ENCODE measurements at places on chromosomes 12 and 14.

DNA sequence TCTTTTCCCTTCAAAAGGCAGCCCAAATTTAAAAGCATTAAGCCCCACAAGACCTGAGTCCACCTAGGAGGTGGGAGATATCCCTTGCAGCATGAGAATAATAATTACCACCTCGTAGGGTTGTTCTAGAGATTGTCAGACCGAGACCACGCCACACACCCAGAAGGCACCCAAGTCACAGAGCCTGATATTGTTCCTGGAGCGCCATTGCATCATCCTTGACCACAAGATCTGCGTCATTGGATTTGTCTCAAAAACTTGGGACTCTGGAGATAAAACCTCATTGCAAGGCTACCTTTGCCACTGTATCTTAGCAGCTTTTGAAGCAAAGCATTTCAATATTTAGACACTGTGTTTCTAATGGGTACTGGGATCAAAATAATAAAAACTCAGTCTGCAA lies 29.4 kb upstream of the PPP2R5C start:
- DNase-seq, result no peak

GRCh38 chr14:50103558-50103957 lies 12.8 kb downstream of the VCPKMT start:
- DNase-seq, result no peak

DNA sequence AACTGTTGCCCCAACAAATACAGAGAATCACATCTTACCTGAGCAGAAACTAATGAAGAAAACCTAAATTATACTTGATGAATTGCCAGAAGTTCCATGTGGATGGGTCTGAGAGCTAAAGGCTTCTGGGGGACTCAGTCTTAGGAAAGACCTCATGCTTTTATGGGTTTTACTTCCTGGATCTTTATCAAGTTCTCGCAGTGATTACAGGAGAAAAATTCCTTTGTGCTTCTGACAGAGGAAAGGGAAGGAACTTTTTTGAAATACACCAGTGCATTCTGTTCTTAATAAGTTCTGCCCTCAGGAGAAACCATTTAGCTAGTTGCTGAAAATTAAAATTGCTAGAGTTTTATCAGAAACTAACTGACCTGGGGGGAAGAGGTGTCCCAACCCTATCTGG lies 203.9 kb upstream of the KITLG start:
- DNase-seq, result no peak

DNA sequence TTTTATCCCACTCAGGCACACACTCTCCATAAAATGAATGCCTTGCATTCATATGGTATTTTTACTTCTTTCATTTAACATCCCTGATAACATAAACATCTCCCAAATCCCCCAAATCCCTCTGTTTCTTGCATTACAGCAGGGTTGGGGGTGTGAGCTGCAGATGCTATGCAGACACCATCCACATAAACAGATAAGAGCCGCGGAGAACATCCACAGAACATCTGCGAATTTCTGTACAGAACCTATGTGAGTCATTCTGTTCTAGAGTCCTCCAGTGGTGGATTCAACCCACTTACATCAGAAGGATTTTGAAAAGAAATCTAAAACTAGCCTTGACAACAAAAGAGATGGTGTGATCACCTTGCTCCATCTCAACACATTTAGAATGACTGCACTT lies 20.3 kb downstream of the FBLN5 start:
- no peak for DNase-seq

DNA sequence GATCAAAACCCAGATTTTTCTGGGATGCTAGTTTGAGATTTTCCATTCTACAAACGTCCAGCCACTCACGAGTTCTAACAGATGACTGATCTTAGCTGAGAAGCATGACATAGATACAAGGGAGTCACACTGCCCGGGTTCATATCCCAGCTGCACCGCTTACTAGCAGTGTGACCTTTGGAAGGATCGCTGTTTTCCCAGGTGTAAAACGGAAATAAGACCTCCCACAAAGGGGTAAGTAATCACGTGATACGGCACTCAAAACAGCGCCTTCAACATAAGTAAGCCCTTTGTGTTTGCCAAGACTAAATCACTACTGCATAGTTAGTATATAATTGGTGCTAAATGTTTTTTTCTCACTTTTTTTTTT lies 624 bp upstream of the PWP1 start:
- no peak for DNase-seq

DNA sequence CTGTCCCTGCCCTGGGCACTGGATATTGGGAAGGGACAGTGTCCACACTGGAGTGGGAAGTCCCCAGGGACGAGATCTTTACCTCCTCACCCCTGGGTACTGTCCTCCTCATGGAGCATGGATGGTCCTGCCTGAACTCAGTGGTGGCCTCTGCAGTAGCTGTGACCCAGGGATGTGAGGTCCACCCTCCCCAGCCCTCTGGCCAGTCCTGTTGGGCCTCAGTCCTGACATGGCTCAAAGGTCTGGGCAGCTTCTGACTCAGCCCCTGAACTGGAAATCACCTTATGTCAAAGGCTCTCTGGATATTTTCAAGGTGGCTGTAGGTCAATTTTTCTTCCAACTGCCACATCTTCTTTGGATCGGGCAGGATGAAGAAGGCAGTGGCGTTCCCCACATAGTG lies 24.4 kb downstream of the SERPINA1 start:
- no peak for DNase-seq

- no peak for DNase-seq
Measured at GRCh38 chr14:96442355-96442754, 50.4 kb downstream of the AK7 start.

- no peak for DNase-seq
Measured at GRCh38 chr14:71117839-71118743, 210.8 kb downstream of the PCNX1 start.

DNA sequence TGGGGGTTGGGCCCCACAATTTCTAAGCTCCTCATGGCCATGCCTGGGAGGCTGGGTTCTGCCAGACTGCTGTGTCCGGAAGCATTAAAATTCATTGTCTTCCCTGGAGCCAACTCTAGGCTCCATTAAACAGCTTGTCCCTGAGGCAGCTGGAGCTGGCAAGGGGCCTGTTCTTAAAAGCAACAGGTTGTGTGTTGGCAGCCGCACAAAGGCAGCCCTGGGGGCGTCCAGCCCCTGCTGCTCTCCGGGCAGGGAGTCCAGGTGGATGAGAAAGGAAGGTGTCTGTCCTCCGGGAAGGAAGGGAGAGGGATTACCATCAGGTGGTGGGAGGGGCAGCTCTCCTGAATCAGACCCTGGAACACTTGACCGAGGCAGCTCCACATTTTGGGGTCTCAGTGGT lies 98.9 kb downstream of the CHST11 start:
- DNase-seq, result no peak

DNA sequence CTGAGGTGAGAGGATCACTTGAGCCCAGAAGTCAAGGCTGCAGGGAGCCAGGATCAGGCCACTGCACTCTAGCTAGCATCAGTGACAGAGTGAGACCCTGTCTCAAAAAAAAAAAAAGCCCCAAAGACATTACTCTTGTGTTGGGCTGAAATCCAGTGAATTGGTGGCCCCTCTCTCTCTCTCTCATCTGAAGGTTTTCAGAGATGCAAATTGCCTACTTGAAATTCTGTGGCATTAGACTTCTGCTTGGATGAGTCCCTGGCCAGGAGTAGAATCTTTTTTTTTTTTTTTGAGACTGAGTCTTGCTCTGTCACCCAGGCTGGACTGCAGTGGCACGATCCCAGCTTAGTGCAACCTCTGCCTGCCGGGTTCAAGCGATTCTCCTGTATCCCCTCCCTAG lies 112.0 kb upstream of the ATF7IP start:
- DNase-seq, result no peak

DNA sequence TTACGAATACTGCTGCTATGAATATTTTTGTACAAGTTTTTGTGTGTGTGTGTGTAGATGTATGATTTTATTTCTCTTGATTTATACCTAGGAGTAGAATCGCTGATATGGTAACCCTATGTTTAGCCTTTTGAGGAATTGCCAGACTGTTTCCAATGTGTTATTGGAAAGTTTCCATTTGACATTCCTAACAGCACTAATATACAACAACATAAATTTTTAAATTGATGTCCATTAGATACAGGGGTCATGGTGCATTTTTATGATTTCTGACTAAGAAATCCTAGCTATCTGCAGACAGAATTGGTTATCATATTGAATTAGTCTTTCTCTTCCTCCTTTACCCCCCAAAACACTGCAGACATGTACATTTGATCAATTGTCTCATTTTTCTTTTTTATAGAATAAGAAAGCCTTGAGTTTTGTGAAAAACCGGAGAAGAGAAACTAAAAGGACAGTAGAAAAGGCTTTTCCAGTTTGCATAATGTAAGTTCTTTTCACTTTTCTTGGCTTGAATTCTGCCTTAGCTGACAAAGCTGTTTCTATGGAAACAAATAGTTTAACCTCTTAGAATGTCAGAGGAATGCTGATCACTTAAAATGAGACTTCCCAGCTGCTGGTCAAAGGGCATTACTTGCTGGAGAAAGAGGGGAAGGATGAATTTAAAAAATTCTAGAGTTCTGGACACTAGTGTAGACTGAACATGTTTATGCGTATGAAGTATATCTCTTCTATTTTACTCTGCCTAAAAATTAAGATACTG lies 28.2 kb downstream of the PALS1 start:
- DNase-seq, result no peak

- no peak for DNase-seq
Measured at GRCh38 chr12:114499338-114499737, 93.4 kb upstream of the TBX5 start.

DNA sequence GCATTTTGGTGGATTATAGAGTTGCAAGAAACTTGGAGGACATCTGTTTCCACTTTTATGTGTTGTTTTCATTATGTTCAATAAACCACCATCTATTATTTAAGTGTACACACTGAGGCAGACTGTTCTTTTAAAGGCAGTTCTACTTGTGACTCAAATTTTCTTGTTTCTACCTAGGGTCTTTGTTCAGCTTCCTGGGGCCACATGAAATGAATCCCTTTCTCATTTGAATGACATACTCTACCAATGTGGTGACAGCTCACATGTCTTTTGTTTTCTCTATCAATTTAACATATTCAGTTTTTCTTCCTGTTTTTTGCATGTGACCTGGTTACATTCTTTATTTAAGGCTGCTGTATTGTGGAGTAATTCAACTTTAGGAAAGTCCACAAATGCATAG lies 7.9 kb downstream of the SLC16A7 start:
- DNase-seq, result no peak

- DNase-seq, result no peak
Measured at GRCh38 chr12:31479516-31480210, 111.3 kb downstream of the DENND5B start.

- DNase-seq, result no peak
Measured at GRCh38 chr14:51304941-51305340, 64.9 kb downstream of the TMX1 start.

- DNase-seq, result no peak
Measured at GRCh38 chr12:13404111-13404628, 207.6 kb downstream of the EMP1 start.

DNA sequence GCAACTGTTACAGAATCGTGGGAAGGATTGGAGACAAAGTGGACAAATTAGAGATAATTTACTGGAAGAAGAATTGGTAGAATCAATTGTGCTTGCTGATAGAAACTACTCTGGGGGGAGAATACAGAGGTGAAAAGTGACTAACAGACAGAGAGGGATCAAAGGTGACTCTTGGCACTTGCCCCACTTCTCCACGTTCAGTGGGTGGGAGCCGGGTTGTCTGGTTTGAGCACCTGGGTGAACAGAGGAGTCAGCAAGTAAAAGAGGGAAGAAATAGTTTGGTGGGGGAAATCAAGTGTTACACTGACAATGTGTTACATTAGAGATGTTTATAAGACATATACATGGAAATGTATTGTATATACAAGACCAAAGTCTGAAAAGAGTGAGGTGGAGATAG lies 69.1 kb downstream of the PPP2R5E start:
- DNase-seq, result no peak

GRCh38 chr12:130452546-130452945 lies 114.9 kb downstream of the PIWIL1 start:
- no peak for DNase-seq

DNA sequence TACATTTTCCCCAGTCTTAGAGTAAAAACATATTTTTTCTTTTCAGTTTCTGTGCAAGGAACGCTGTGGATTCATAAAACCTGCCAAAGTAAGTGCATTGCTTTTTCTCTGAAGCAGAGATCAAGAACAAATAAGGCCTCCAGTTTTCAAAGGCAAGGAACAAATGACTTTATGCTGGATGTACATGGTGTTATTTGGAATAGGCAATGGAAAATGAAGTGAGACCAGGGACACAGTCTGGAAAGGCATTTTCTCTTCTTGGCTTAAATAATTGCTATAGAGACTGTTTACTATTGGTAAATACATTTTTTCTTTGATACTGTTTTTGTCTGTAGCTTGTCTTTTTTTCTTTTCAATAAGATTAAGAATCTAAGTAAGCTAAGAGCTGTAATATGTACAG lies 725.9 kb upstream of the MDGA2 start:
- no peak for DNase-seq

DNA sequence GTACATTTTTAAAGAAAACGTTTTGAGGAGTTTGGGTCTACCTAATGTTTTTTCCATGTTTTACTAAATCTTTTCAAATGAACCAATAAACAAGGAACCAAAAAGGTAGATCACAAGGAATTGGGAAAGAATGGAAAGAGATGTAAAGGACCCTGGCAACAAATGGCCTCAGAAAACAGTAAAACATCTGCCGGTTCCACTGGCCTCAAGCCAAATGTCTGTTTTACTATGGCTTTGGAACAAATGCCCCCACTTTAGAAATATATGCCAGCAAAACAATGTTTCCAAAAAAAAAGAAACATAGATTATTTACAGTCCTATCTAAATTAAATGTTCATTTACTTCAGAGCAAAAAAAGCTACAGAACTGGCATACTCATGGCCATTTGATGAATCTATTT lies 3.0 kb downstream of the TRMT5 start:
- DNase-seq, result no peak

DNA sequence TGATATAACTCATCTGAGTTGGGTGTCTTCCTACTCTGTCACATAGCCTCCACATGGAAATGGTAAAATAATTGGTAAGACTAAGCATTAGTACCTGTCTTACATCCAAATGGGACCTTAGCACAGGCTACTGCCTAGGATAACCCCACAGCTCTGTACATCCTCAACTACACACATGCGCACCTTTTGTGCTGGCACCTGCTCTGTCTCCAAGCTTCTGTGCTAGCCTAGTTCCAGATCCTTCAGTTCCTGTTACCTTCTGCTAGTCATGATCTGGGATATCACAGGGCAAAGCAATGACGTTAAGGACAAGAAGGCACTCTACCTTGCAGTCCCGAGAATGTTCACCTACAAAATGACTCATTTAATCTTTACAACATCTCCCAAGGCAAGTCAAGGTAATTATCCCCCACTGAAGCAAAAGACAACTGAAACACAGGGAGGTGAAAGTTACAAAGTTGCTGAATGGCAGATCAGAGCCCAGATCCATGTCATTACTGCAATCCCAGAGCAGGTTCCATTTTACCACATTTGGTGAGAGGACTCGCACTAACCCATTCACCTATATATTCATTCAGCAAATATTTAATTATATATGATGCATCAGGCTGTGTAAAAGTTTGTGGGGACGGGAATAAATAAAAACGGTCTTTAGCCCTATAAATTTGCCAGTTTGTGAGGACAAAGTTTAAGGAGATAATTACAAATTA lies 61.7 kb downstream of the PPM1H start:
- DNase-seq, result no peak
